ENCODE measurements at places on chromosomes 16 and 17.

- peak; percentile 85 for DNase-seq
Observed at GRCh38 chr16:48617711-48618148, 7.8 kb upstream of the N4BP1 start.

DNA sequence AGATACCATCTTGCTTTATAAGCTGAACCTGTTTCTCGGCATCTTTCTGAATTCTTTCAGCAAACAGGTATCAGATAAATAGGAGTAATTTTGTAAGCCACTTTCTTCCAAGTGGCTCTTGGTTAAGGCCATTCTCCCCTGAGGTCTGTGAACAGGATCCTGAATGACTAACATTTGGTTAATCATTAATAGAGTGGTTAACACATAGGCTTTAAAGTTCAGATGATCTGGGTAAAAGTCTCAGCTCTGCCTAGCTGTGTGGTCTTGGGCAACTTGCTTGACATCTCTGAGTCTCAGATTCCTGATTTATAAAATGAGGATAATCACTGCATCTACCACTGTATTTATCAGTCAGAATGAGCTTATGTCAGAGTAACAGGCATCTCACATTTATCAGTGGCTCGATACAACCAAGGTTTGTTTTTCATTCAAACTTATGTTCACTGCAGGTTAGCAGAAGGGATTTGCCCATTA is 44.4 kb upstream of the ANKFN1 start:
- DNase-seq, result no peak

GRCh38 chr17:58338841-58339754 is 10.5 kb upstream of the TSPOAP1 start:
- DNase-seq, result peak; percentile 97

- no peak for DNase-seq
Observed at GRCh38 chr17:2687074-2687418, 24.5 kb downstream of the CLUH start.

Data from fibroblast of skin of abdomen (primary cell).